K562 (cell line): ENCODE measurements at places on chromosomes 2 and 18. TPM values are rescaled to one million over a fixed set of nuclear protein-coding genes. Genes with fewer than 3 reads are reported as not detected.

The ASB18 gene
- polyA plus RNA-seq, result not detected in 2 replicates

The MAP3K19 gene
- 0.29 TPM in 1 of 2 replicates, not detected in the other for polyA plus RNA-seq

The PLCD4 gene
- polyA plus RNA-seq, result not detected in 2 replicates

The AKAIN1 gene
- not detected in 2 replicates for polyA plus RNA-seq

The LRRTM4 gene
- not detected in 2 replicates for polyA plus RNA-seq

The CRYGC gene
- polyA plus RNA-seq, result not detected in 2 replicates

The AGXT gene
- not detected in 2 replicates for polyA plus RNA-seq

The PUS10 gene
- polyA plus RNA-seq, result 5.0 and 5.1 TPM in 2 replicates

The DSC1 gene
- 0.07 TPM in 1 of 2 replicates, not detected in the other for polyA plus RNA-seq

The STAMBP gene
- polyA plus RNA-seq, result 48.8 and 51.4 TPM in 2 replicates

The FRZB gene
- polyA plus RNA-seq, result 0.03 and 0.05 TPM in 2 replicates

The MC2R gene
- not detected in 2 replicates for polyA plus RNA-seq

The LIPG gene
- 1.3 and 1.9 TPM in 2 replicates for polyA plus RNA-seq

The SULT1C2 gene
- not detected in 2 replicates for polyA plus RNA-seq

The DYNAP gene
- polyA plus RNA-seq, result not detected in 2 replicates

The NXPH2 gene
- not detected in 2 replicates for polyA plus RNA-seq

The ALK gene
- polyA plus RNA-seq, result not detected in 2 replicates

The MOGAT1 gene
- polyA plus RNA-seq, result not detected in 2 replicates

The LYPD6 gene
- not detected in 2 replicates for polyA plus RNA-seq

The CD226 gene
- polyA plus RNA-seq, result 0.50 and 0.80 TPM in 2 replicates

The ZNF385B gene
- polyA plus RNA-seq, result 0.50 TPM in 1 of 2 replicates, not detected in the other

The SPP2 gene
- polyA plus RNA-seq, result not detected in 2 replicates

The GNLY gene
- polyA plus RNA-seq, result not detected in 2 replicates

The RAB11FIP5 gene
- 5.7 and 6.4 TPM in 2 replicates for polyA plus RNA-seq

The ARHGAP25 gene
- 7.7 and 11.6 TPM in 2 replicates for polyA plus RNA-seq

The C2orf80 gene
- polyA plus RNA-seq, result not detected in 2 replicates

The PRKD3 gene
- 12.1 and 12.3 TPM in 2 replicates for polyA plus RNA-seq

The ANKRD30B gene
- polyA plus RNA-seq, result not detected in 2 replicates

The MYCN gene
- polyA plus RNA-seq, result not detected in 2 replicates

The OSBPL6 gene
- polyA plus RNA-seq, result 9.3 and 9.5 TPM in 2 replicates

The CFAP65 gene
- polyA plus RNA-seq, result not detected in 2 replicates

The ELMOD3 gene
- 14.5 and 14.6 TPM in 2 replicates for polyA plus RNA-seq

The LRRTM1 gene
- 0.04 and 0.11 TPM in 2 replicates for polyA plus RNA-seq

The SERPINB11 gene
- not detected in 2 replicates for polyA plus RNA-seq

The CRYBA2 gene
- not detected in 2 replicates for polyA plus RNA-seq

The CCDC148 gene
- polyA plus RNA-seq, result 0.20 and 0.48 TPM in 2 replicates

The ST8SIA5 gene
- 0.01 TPM in 1 of 2 replicates, not detected in the other for polyA plus RNA-seq

The TRIM43 gene
- polyA plus RNA-seq, result not detected in 2 replicates

The GPR35 gene
- 0.12 and 0.29 TPM in 2 replicates for polyA plus RNA-seq

The UGT1A3 gene
- polyA plus RNA-seq, result not detected in 2 replicates

The PAX8 gene
- 0.78 and 1.3 TPM in 2 replicates for polyA plus RNA-seq

The LRRC30 gene
- not detected in 2 replicates for polyA plus RNA-seq
